ENCODE measurements at places on chromosomes 1 and 21.

- no peak for DNase-seq
Measured at GRCh38 chr21:46128106-46128932, 27.1 kb downstream of the FTCD start.

- no peak for DNase-seq
Measured at GRCh38 chr1:58660105-58660504, 39.8 kb downstream of the MYSM1 start.

- peak; percentile 37 for DNase-seq
Measured at GRCh38 chr1:240611619-240612480, at the start of gene GREM2. TSS of gene GREM2 (minus strand) at chr1:240612155. CDS start at chr1:240493475, 118,680 bp downstream.

DNA sequence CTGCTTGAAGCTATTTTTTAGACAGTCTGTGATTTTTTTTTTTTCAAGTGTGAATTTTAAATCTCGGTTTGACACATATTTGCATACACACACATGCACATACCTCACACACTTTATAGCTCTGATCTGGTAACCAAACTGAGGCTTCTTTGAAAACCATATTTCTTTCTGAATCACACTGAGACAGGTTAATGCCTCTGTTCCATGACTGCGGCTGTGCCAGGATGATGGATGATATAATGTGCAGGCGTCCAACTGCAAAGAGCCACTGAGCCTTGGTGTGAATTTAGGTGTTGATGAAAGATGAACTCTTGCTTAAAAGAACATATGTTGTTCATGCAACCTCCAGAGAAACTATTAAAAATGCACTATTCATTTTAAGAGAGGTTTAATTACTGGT lies 504.0 kb upstream of the OLFM3 start:
- DNase-seq, result no peak

DNA sequence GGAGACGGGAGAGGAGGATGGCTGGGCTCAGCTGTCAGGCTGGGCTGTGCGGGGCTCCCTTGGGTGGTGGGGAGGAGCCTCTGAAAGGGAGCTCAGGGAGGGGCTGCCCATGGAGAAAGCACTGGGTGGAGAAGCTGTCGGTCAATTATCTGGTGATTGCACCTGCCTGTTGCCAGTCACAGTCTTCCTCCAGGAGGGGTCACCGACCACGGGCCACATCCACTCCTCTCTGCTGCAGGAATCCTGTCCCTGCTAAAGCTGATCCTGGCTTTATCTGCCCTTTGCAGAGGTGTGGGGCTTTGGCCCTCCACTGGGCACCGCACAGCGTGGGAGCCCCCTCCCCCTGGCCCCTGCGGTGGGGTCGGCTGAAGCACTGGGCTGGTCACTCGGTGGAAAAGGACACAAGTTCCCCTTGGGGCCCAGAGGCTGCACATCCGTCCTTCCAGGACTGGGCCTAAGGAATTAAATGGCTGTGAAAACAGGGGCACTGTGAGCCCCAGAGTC lies 21.8 kb upstream of the COL18A1 start:
- DNase-seq, result no peak
